ENCODE measurements at places on chromosomes 1 and 21.

DNA sequence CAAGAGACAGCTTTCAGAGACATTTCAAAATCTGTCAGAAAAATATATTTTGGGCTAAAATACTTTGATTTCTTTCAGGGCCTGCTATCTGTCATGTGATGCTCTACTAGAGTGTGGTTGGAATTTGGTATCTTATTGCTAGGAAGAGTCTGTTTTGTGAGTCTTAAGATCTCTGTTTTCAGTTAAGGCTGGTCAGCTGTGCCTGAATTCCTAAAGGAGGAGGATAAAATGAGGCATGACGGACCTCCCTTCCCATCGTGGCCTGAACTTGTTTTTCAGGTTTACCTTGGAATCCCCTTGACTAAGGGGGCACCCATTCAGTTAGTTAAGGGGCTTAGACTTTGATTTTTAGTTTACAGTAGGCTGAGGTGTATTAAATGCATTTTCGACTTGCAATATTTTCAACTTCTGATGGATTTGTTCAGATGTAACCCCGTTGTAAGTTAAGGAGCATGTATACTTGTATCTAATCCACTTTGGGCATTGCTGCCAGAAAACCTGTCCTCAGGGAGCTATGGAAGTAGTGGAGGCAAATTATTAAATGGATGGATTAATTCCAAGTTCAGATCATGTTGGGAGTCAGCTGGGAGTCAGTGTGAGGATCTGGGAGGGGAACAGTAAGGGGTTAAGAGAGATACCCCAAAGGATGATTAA lies 18.3 kb downstream of the CAPN2 start:
- no peak for DNase-seq

- DNase-seq: no peak
Measured at GRCh38 chr1:195238313-195238712, 1369.9 kb downstream of the KCNT2 start.

- no peak for DNase-seq
Measured at GRCh38 chr21:38439426-38439825, 58.9 kb downstream of the ERG start.

- no peak for DNase-seq
Measured at GRCh38 chr21:17436626-17437111, 76.2 kb upstream of the CXADR start.

DNA sequence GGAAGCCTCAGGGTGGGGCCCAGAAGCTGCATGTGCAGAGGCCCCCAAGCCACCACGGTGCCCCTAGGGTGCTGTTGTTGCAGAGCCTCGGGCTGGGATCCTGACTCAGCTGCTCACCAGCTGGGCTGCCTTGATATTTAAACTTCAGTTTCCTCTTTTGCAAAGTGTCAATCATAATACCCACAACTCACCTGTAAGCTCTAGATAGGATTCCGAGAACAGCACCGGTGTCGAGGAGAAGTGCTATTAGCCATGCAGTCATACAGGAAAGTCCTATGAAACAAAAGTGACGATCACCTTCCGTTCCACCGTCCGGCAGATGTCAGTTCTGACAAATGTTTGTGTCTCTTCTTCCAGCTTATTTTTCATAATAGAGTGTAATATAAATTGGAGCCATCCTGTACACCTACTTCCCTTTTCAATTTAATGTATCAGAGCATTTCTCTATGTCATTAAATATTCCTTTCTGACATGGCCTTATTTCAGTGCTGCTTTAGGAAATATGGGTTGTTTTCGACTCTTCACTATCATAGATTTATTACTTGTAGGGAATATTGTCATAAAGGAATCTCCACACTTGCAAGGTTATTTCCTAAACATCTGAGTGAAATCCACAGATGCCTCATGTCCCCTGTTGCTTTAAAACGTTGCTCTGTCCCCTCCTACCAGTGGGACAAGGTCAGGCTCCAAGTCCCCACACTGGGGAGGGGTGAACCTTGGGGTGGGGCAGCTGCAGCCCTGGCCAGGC lies 100.8 kb downstream of the SIK1 start:
- DNase-seq: no peak

DNA sequence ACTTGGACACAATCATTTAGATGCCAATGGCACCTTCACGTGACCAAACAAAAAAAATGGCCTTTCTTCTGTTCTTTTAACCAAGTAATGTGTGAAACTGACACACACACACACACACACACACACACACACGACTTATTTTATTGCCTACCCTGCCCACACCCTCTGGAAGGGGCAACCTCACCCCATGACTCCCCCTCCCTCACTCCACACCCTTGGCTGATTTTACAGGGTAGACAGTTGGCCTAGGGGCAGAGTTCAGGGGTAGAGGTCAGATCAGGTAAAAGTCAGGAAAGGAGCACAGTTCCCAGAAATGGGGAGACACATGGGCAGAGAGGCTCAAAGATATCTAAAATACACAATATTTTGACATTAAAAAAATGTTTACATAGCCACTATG lies 144.8 kb upstream of the GJB5 start:
- no peak for DNase-seq

GRCh38 chr1:221809091-221810029 lies 67.5 kb upstream of the DUSP10 start:
- no peak for DNase-seq

Measured in fibroblast of skin of left biceps (primary cell).